ENCODE measurements at places on chromosomes 13 and 19. TPM values are rescaled to one million over a fixed set of nuclear protein-coding genes. Genes with fewer than 3 reads are reported as not detected.

Gene IGFL1
- not detected for total RNA-seq

Gene SERPINE3
- total RNA-seq, result under 0.01 TPM

Gene FCAR
- not detected for total RNA-seq

Gene C19orf73
- 0.48 TPM for total RNA-seq

Gene IRS2
- 0.67 TPM for total RNA-seq

Gene WDR87
- total RNA-seq, result not detected

Gene PBX4
- total RNA-seq, result not detected

Gene CYP2A6
- total RNA-seq, result not detected

Gene FCHO1
- total RNA-seq, result 1.5 TPM

Gene NANOS3
- total RNA-seq, result 0.33 TPM

Gene FXYD7
- not detected for total RNA-seq

Gene ZNF493
- total RNA-seq, result 13.1 TPM

Gene CERS1
- 2.3 TPM for total RNA-seq

Gene SERTAD3
- 28.3 TPM for total RNA-seq

Gene ZNF763
- 0.33 TPM for total RNA-seq

Gene PLPP2
- 38.2 TPM for total RNA-seq

Gene IQCN
- 0.33 TPM for total RNA-seq

Gene PRRG2
- total RNA-seq, result 8.5 TPM

Gene PNMA8A
- total RNA-seq, result 0.10 TPM

Gene MBOAT7
- total RNA-seq, result 78.7 TPM

Gene TMEM150B
- total RNA-seq, result not detected

Gene ZNF254
- total RNA-seq, result 24.3 TPM

Gene FGF21
- total RNA-seq, result not detected

Gene RCBTB2
- 14.4 TPM for total RNA-seq

Gene SLC25A41
- total RNA-seq, result 0.33 TPM

Gene NUP58
- 50.6 TPM for total RNA-seq

Gene KANK2
- total RNA-seq, result 91.8 TPM

Gene OVOL3
- total RNA-seq, result not detected

Gene SOX1
- not detected for total RNA-seq

Gene PSG5
- 0.10 TPM for total RNA-seq

Gene CKM
- not detected for total RNA-seq

Gene LHB
- total RNA-seq, result 0.48 TPM

Gene ZNF296
- total RNA-seq, result 0.48 TPM

Data from vein endothelial cell (primary cell).